CD4-positive, alpha-beta memory T cell (primary cell): ENCODE measurements at places on chromosomes 12 and 14. TPM values are rescaled to one million over a fixed set of nuclear protein-coding genes. Genes with fewer than 3 reads are reported as not detected.

GRCh38 chr12:78671295-78671694 is 193.3 kb upstream of the SYT1 start:
- H3K36me3 ChIP-seq: no peaks in the 10 kb centered on the region
- H3K27ac ChIP-seq: no peak overlapping the region
- H3K4me1 ChIP-seq: no peaks in the 10 kb centered on the region

- DNase-seq: no peak
- H3K4me3 ChIP-seq: no peak overlapping the region
- H3K27ac ChIP-seq: no peak overlapping the region
- H3K27me3 ChIP-seq: no peaks in the 10 kb centered on the region
- no peaks in the 10 kb centered on the region for H3K4me1 ChIP-seq
These were observed 54.9 kb downstream of the OTOGL start for GRCh38 chr12:80154261-80154660.

- no peak overlapping the region for H3K27ac ChIP-seq
- peaks cover 4% of the 10 kb centered on the region for H3K27me3 ChIP-seq
- no peak for DNase-seq
- no peaks in the 10 kb centered on the region for H3K4me1 ChIP-seq
These were observed 84.4 kb downstream of the SLC24A4 start for GRCh38 chr14:92407410-92407809.

DNA sequence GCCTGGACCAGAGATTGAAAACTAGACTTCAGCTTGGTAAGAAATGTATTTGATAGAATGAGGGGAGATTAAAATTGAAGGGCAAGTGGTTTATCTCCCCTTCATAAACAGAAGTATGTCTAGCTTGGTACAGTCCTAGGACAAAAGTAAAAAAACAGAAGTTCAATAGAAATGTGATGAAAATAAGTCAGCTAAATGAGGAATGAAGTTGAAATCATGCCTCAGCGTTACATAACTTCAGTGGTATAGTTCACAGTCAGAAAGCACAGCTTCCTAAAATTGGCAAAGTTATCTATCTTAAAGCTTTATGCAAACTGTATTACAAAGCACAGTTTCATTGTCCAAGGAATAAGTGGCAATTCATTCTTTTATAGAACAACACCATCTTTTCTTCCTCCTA is 90.2 kb upstream of the SYT10 start:
- H3K36me3 ChIP-seq: no peaks in the 10 kb centered on the region
- no peak overlapping the region for H3K27ac ChIP-seq
- no peak overlapping the region for H3K4me3 ChIP-seq
- no peaks in the 10 kb centered on the region for H3K4me1 ChIP-seq
- H3K27me3 ChIP-seq: no peaks in the 10 kb centered on the region
- DNase-seq: no peak

AMHR2 gene
- not detected for polyA plus RNA-seq

GLS2 gene
- polyA plus RNA-seq: 5.0 TPM

- DNase-seq: no peak
- H3K27ac ChIP-seq: no peak overlapping the region
- no peaks in the 10 kb centered on the region for H3K4me1 ChIP-seq
- peaks cover 5% of the 10 kb centered on the region for H3K27me3 ChIP-seq
These were observed 203.7 kb downstream of the STXBP6 start for GRCh38 chr14:24846261-24846660.

DNA sequence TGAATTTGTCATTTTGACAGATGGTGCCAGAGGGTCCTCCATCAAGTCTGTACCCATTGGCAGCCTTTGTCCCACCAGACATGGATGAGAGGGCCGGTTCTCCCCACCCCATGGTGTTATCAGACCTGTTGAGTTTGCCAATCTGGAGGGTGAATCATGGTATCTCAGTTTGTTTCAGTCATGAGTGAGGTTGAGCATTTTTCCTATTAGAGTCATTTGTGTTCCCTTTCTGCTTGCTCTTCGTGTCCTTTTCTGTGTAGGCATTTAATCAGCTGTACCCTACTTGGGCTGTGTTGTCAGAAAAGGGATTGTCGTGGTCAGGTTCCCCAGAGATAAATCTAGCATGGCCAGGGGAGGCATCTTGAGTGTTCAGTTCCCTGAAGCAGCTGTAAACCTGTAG is 30.5 kb downstream of the SLC24A4 start:
- H3K27me3 ChIP-seq: no peaks in the 10 kb centered on the region
- no peaks in the 10 kb centered on the region for H3K4me1 ChIP-seq
- H3K27ac ChIP-seq: no peak overlapping the region
- H3K4me3 ChIP-seq: no peak overlapping the region
- DNase-seq: no peak

LIMA1 gene
- polyA plus RNA-seq: 4.9 TPM

- H3K4me3 ChIP-seq: no peak overlapping the region
- H3K27me3 ChIP-seq: no peaks in the 10 kb centered on the region
- H3K36me3 ChIP-seq: no peaks in the 10 kb centered on the region
- no peaks in the 10 kb centered on the region for H3K4me1 ChIP-seq
- no peak for DNase-seq
These were observed 19.0 kb upstream of the RAB3IP start for GRCh38 chr12:69719336-69720316.

ANO4 gene
- not detected for polyA plus RNA-seq

- H3K4me1 ChIP-seq: peaks cover 9% of the 10 kb centered on the region
- H3K27me3 ChIP-seq: no peaks in the 10 kb centered on the region
- no peak overlapping the region for H3K4me3 ChIP-seq
These were observed 3.8 kb upstream of the SMARCC2 start for GRCh38 chr12:56193025-56193578.

- no peaks in the 10 kb centered on the region for H3K27me3 ChIP-seq
- H3K4me3 ChIP-seq: no peak overlapping the region
- no peaks in the 10 kb centered on the region for H3K36me3 ChIP-seq
- H3K27ac ChIP-seq: no peak overlapping the region
These were observed 788 bp downstream of the TEX52 start for GRCh38 chr12:2856051-2856450.

DNA sequence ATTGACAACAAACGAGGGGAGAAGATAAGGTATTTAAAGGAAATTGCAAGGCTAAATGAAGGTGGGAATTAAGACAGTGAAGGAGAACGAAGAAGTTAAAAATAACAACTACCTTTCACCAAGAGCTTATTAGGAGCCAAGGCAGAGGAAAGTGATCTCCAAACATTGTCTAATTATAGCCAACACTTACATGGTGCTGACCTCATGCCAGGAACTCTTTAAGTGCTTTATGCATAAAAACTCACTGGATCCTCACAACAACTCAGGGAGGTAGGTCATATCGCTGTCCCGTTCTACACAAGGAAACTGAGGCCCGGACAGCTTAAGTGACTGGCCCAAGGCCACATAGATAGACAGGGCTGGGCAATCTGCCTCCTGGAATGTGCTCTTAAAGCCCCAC is 19.5 kb downstream of the TAMALIN start:
- H3K27me3 ChIP-seq: no peaks in the 10 kb centered on the region
- peaks cover 34% of the 10 kb centered on the region for H3K4me1 ChIP-seq
- H3K36me3 ChIP-seq: no peaks in the 10 kb centered on the region
- H3K27ac ChIP-seq: peak overlapping the region; percentile 48
- DNase-seq: no peak

GRCh38 chr14:67986131-67986841 is 166.7 kb downstream of the RAD51B start:
- no peaks in the 10 kb centered on the region for H3K4me1 ChIP-seq
- no peak overlapping the region for H3K4me3 ChIP-seq
- no peaks in the 10 kb centered on the region for H3K27me3 ChIP-seq
- no peak for DNase-seq
- H3K36me3 ChIP-seq: no peaks in the 10 kb centered on the region
- no peak overlapping the region for H3K27ac ChIP-seq

DNA sequence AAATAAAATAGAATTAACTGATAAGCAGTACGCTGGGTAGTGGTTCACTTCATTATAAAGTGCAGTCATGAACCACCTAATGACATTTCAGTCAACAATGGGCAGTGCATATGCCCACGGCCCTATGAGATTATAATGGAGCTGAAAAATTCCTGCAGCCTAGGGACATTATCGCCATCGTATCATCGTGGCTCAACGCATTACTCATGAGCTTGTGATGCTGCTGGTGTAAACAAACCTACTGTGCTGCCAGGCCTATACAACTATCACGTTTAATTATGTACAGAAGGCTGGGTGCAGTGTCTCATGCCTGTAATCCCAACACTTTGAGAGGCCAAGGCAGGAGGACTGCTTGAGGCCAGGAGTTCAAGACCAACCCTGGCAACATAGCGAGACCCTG is 62.3 kb upstream of the TMEM263 start:
- H3K36me3 ChIP-seq: peaks cover under 1% of the 10 kb centered on the region
- peaks cover 6% of the 10 kb centered on the region for H3K4me1 ChIP-seq
- no peak overlapping the region for H3K27ac ChIP-seq
- no peaks in the 10 kb centered on the region for H3K27me3 ChIP-seq
- no peak for DNase-seq

DNA sequence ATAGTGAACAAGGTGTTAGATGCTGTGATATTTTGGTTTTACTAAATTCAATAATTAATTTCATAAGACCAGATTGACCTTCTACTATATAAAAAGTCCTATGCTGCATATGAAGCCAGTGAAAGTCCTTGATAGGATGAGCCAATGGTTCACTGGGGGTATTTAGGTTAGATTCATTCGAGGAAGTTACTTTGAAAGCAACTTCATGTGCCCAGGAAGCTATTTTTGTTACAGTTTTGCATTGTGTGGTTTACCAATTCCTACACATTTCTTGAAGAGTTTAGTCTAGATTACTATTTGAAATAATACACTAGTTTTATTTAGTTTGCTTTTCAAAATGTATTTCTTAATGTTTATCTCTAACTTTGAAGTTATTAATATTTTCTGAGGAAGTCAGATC is 58.5 kb upstream of the RMST start:
- no peaks in the 10 kb centered on the region for H3K4me1 ChIP-seq
- no peak for DNase-seq
- no peaks in the 10 kb centered on the region for H3K27me3 ChIP-seq
- no peak overlapping the region for H3K4me3 ChIP-seq
- no peak overlapping the region for H3K27ac ChIP-seq

KLRD1 gene
- 2.6 TPM for polyA plus RNA-seq

PLBD2 gene
- polyA plus RNA-seq: 2.2 TPM

FBRSL1 gene
- polyA plus RNA-seq: 3.1 TPM

- H3K27me3 ChIP-seq: no peaks in the 10 kb centered on the region
- no peak for DNase-seq
- H3K27ac ChIP-seq: no peak overlapping the region
- H3K36me3 ChIP-seq: no peaks in the 10 kb centered on the region
- H3K4me3 ChIP-seq: no peak overlapping the region
These were observed 72.5 kb downstream of the NTN4 start for GRCh38 chr12:95718006-95718431.

DNA sequence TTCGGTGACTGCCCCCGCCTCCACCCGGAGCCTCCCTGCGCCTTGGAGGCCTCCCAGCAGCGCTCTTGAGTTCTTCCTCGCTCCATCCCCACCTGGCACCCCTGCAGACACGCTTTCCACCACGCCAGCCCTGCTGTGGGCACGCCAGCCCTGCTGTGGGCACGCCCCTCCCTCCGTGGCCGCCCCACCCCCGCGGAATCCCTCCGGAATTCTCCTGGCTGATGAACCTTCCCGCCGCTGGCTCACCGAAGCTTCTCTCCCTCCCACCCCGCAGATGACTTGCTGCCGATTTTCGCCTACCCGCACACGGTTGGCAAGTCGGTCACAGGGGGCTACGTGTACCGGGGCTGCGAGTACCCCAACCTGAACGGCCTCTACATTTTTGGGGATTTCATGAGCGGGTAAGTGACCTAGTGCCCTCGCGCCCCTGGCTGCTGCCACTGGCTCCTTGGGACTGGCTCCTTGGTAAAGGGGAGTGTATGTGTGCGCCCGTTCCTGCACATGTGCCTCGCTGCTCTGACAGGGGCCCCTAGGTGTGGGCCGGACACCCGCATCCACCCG is 15.2 kb downstream of the HHIPL1 start:
- H3K27me3 ChIP-seq: peaks cover 4% of the 10 kb centered on the region
- H3K27ac ChIP-seq: no peak overlapping the region
- H3K36me3 ChIP-seq: no peaks in the 10 kb centered on the region
- H3K4me1 ChIP-seq: no peaks in the 10 kb centered on the region

CIROP gene
- polyA plus RNA-seq: not detected

GALNT9 gene
- 0.61 TPM for polyA plus RNA-seq
